Stimulated activated CD4-positive, alpha-beta T cell treated with anti-CD3 and anti-CD28 coated beads, Interleukin-1b, Interleukin-23, amount 100 ng/mL, for 4 hours (primary cell): ENCODE measurements at places on chromosomes 13 and 19.

- no peak for DNase-seq
These were observed 67.5 kb downstream of the INSR start for GRCh38 chr19:7226739-7227138.

DNA sequence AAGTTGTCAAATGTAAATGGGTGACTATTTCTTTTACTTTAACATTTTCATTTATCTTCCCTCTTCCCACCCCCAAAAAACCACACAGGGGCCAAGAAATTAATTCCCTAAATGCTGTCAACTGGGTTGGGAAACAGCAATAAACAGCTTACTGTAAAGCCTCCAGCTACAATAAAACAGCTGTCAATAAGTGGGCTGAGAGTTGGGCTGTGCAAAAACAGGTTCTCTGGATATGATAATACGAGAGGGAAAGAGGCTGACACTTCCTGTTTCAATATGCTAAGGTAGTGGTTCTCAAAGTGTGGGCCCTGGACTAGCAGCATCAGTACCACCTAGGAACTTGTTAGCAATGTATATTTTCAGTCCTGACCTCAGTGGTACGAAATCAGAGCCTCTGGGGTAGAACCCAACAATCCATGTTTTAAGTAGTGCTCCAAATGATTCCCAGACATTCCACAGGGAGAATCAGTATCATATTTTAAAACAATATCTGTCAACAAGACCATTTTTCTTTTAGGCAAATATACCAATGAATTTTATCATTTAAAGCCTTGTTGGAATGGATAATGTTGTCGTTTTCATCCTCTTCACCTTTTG, 8.4 kb downstream of the PCDH9 start:
- DNase-seq: no peak

DNA sequence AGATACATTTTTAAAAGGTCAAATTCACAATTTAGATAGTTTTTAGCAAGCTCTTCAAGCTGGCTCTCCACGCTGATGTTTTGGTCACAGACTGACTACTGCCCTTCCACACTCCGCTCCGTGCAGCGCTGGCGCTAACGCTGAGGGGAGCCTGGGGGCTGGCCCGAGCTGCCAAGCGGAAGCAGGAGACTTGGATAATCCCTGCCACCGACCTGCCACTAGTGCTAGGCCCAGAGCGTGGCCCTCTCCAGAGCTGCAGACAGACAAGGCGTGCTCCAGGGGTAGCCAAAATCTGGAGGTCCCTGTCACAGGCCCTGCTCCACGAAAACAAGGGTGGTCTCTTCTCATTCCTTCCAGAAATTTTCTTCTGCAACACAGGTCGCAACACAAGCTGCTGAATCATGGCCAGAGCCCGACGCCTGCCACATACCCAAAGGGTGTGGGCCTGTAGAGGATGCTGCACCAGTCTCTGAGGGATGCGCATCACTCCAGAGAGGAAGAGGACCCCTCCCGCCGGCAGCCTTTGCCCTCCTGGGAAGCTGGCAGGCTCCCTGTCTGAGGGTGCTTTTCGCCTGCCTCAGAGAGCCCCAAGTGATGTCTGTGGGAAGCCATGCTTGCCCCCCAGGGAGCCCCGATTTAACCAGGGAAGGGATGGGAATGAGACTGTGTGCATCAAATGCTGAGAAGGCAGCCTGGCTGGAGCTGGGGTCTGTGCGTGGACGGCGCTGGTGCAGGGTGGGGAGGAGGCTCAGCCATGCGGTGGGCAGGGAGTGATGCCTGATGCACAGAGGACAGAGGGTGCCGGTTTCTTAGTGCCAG, 21.6 kb downstream of the CAPS start:
- no peak for DNase-seq

GRCh38 chr19:271856-272255, 19.3 kb downstream of the PLPP2 start:
- no peak for DNase-seq

DNA sequence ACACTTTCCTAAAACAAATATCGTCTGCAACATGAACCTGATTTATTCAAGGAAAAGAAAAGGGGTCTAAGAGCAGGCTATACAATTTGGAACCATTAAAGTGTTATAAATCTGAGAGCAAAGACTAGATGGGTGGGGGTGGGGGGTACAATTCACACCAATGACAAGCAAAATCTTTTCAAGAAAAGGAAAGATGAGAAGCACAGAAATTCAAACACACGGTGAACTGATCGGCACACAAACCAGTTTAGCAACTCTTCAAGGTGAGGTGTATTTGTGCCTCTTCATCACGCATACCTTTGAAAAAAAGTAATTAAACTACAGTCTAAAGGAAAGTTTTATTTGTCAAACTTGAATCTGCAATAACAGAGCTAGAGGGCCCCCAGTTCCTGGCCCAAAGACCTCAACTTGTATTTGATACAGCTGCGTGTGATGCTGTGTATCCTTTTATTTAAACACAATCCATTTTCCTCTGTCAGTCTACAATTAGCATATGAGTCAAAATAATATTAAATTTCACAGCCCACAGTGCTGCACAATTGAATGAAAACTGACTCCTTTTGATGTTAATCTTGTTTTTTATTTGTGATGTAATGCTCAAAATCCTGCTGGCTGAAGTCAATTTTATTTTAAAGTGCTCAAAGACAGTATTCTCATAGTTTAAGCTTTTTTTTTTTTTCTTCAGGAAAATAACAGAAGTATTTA, 14.2 kb downstream of the EFNB2 start:
- no peak for DNase-seq

DNA sequence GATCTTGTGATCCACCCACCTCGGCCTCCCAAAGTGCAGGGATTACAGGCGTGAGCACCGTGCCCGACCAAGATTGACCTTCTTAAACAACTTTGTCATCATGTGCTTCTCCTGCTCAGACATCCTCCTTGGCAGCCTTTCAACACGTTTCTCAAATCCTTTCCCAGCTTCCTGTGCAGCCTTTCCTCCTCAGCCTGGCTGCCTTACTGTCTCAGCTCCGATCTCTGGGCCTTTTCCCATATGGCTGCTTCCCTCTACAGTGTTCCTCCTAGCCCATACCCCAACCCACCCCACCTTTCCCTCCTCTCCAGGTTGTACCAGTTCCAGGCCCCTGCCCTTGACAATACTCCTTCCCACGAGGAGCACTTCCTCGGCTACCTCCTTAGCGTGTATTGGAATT, 7.2 kb downstream of the PHF11 start:
- DNase-seq: no peak

- no peak for DNase-seq
These were observed 663 bp upstream of the SMAD9 start for GRCh38 chr13:36920616-36921185.

- no peak for DNase-seq
These were observed 6.3 kb upstream of the ZNF175 start for GRCh38 chr19:51564791-51565190.

DNA sequence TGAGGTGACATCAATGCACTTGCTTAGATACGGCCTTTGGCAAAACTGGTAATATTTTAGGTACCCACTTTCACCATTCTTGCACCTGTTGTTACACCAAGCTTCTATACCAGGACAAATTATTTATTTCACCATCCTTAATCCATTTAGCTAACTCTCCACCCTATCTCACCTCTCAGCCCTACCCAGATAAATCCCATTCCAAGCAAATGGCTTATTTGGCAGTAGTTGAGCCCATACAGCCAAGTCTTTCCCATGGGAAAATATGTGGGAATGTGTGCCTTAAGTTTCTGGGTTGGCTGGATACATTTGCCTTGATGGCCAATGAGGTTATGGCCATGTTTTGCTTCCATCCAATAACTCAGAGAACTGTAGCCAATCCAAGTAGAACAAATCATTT, 551.9 kb downstream of the GPC6 start:
- DNase-seq: no peak

DNA sequence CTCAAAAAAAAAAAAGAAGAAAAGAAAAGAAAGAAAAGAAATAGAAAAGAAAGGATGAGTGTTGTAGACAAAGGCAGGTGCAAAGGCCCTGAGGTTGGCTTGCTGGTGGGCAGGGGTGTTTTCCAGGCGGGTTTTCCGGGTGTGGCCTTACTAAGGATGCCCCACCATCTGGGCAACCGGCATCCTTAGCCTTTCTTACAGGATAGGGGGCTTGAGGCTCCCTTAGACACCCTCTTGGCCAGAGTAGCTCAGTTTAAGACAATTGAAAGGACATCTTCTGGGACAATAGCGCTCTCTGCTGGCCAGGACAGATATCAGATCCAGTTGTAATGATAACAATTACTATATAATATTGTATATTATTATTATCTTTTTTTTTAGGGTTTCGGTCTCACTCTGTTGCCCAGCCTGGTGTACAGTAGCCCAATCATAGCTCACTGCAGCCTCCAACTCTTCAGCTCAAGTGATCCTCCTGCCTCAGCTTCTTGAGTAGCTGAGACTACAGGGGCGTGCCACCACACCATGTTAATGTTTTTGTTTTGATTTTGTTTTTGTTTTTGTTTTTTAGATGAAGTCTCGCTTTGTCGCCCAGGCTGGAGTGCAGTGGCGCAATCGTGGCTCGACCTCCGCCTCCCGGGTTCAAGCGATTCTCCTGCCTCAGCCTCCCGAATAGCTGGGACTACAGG, 1.4 kb upstream of the QTRT1 start:
- peak; percentile 65 for DNase-seq

DNA sequence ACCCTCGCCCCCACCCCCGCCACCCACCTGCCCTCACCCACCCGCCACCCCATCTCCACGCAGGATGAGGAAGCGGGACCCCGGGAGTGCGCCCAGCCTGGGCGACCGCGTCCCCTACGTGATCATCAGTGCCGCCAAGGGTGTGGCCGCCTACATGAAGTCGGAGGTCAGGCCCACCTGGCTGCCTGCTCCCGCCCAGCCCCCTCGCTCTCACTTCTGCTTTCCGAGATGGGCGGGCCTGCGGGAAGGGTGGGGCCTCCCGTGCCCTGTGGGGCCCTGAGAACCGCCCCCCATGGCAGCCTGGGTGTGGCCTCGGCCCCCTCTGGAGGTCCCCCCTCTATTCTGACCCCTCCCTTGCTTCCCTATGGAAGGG, 3.1 kb upstream of the SPIB start:
- DNase-seq: no peak

GRCh38 chr19:18083929-18084684, 2.6 kb downstream of the IL12RB1 start:
- no peak for DNase-seq

GRCh38 chr19:11674067-11674492, 64.7 kb downstream of the ZNF823 start:
- no peak for DNase-seq
